Fibroblast of skin of right biceps (primary cell): ENCODE measurements at places on chromosomes 11 and 22.

- DNase-seq: peak; percentile 76
These were observed 125.9 kb downstream of the TEAD1 start for GRCh38 chr11:12800032-12800671.

GRCh38 chr11:117200813-117201657 lies 1.9 kb downstream of the TAGLN start:
- DNase-seq: no peak

DNA sequence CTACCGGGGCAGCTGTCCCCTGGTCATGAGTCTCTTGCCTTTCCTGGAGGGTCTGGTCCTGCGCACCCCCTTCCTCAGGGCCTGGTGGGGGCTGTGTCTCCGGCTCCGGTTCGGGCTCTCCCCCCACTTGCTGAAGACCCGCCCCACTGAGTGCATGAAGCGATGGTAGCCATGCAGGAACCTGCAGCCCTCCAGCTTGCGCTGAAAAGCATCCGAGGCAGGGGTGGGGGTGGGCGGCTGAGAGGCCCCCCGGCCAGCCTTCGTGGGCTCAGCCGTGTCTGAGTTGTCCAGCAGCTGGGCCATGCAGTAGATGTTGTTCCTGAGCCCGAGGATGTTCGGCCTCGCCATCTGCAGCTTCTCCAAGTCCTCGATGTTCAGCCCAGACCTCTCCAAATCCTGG lies 2.8 kb downstream of the OSM start:
- DNase-seq: no peak

GRCh38 chr22:18977824-18978425 lies 41.8 kb upstream of the PRODH start:
- no peak for DNase-seq

DNA sequence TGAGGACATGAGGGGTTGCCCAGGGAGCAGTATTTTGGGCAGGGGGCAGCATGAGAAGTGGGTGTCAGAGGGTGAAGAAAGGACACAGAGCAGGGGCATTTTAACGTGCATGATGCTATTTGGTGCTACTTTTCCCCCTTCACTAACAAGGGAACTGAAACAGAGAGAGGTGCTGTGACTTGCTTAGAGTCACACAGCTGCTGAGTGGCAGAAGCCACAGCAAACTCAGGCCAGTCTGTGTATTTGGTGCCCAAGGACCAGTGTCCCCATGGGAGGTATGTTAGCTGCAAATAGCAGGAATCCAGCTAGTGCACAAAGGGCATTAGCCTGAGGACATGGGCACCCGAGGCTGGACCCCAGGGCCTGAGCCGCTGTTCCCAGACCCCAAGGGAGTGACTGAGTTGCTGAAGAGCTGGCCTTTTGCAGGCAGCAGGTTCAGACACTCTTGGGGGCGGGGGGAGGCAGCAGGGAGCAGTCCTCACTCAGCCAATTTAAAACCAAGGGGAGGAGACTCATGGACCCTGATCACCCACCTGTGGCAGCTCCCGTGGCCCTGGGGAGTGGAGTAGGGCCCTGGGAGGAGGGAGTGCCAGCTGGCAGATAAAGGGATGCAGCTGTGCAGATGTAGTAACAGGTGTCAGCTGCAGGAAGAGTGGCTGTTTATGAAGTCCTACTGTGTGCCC lies 14.6 kb downstream of the PARVG start:
- DNase-seq: no peak

GRCh38 chr11:7489376-7489775 lies 4.1 kb downstream of the OLFML1 start:
- no peak for DNase-seq

DNA sequence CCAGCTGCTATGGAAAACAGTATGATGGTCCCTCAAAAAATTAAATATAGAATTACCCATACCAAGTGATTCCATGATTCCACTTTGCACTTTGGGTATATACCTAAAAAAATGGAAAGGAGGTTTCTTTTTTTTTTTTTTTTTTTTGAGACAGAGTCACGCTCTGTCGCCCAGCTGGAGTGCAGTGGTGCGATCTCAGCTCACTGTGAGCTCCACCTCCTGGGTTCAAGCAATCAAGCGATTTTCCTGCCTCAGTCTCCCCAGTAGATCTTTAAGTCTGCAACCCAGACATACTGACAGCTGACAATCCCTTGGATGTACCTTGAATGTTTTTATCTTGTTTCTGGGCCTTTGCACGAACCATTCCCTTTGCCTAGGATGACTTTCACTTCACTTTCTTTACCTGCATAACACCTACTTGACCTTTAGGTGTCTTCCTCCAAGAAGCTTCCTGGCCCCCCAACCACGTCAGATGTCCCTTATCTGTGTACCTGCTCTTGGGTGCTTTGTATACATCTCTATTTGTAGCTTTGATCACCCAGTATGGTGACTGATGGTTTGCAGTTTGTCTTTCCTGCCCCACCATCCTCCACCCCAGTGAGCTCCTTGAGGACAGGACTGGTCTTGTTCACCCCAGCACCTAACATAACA lies 11.6 kb downstream of the UCP3 start:
- no peak for DNase-seq

- peak; percentile 78 for DNase-seq
These were observed 688 bp upstream of the LRRC74B start for GRCh38 chr22:21044931-21045584.

GRCh38 chr11:3959015-3959902 lies 103.8 kb downstream of the STIM1 start:
- peak; percentile 88 for DNase-seq

GRCh38 chr11:2277008-2277346 lies 6.6 kb upstream of the ASCL2 start:
- no peak for DNase-seq

DNA sequence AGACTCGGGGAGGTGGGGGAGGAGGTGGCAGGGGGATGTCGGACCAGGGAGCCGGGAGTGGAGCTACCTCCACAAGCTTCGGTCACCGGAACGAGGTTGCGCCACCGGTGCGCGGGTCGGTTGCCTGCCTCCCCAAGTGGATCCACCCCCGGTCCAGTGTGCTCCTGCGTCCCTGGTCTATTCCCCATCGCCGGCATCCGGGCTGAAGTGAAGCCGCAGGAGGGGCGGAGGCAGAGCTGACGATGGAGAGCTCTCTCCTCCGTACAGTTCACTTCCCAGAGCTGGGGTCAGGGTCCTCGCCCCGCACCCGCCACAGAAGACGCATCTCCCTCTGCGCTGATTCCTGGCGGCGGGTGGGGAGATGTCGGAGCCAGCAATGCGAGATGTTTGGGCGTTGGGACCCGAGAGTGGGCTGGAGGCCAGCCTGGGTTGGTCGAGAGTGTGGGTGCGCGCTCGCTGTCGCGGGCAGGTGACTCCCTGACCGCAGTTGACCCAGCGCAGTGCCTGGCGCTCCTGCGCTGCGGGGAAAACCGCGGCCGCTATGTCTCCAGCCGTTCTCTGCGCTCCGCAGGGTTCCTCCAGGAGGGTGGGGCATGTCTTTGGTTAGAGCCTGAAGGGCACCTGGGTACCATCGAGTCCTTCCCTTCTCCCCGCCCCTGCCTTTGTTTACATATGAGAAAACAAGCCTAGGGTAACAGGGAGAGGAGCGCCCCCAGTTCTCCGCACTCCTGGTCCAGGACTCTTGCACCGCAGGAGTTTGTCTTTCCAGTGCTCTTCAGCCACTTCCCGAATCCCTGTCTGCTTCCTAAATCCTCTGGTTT lies 1.7 kb downstream of the C11orf96 start:
- no peak for DNase-seq

DNA sequence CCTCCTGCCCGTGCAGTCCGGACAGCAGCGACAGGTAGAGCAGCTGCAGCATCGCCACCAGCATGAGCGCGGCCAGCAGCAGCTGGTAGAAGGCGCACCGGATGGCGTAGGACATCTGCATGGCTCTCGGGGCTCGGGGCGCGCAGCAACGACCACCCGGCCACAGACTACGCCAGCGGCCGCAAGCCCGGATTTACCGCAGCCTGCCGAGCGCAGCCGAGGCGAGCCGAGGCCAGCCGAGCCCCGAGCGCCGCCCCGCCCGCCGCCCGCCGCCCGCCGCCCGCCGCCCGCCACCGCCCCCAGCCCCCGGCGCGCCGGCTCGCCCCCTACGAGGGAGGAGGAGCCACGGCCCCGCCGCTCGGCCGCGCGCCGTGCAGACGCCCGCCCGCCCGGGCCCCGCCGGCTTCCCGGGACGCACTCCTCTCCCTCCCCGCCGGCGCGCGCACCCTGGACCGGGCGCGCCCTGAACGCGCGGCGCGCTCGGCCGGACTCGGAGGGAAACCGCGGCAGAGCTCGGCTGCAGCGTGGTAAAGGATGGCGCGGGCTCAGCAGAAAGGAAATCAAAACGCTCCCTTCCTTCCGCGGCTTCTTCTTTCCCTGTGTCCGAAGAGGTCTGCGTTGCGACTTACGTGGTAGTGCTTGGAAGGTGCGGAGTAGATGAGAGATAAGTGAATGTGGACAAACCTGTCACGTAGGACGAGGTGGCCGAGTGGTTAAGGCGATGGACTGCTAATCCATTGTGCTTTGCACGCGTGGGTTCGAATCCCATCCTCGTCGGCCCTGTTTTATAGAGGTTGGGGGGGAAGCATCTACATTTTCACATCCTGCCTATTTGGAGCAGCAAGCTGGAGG lies at the start of gene B4GAT1:
B4GAT1 (minus strand) TSS at position 205 of the 852 bp plus-strand sequence; CDS start at position 121, 84 bp downstream.
- peak; percentile 94 for DNase-seq

DNA sequence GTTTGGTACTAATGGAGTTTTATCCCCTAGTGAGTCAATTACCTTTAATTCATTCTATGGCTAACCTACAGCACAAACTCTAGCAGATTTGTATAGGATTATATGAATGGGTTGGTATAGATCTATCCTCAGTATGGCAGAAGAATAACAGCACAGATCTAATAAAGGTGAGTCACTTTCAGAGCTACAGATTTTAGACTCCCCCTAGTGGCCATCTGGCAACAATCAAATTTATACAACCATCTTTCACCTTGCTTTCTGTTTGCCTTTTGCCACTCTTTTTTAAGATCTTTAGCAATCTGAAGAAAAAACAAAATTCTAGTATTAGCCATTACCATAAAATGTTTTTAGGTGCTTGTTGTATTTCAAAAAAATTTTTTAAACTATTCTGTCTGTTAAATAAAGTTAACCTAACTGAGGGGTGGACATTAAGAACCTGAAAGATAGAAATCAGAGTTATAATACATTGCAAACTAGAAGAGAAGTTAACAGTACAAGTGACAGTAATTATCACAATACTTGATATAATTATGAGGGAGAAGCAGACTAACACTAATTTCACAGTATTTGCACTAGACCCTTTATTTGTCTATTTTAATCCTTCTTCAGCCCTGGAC lies 25.8 kb downstream of the DDIAS start:
- peak; percentile 57 for DNase-seq

DNA sequence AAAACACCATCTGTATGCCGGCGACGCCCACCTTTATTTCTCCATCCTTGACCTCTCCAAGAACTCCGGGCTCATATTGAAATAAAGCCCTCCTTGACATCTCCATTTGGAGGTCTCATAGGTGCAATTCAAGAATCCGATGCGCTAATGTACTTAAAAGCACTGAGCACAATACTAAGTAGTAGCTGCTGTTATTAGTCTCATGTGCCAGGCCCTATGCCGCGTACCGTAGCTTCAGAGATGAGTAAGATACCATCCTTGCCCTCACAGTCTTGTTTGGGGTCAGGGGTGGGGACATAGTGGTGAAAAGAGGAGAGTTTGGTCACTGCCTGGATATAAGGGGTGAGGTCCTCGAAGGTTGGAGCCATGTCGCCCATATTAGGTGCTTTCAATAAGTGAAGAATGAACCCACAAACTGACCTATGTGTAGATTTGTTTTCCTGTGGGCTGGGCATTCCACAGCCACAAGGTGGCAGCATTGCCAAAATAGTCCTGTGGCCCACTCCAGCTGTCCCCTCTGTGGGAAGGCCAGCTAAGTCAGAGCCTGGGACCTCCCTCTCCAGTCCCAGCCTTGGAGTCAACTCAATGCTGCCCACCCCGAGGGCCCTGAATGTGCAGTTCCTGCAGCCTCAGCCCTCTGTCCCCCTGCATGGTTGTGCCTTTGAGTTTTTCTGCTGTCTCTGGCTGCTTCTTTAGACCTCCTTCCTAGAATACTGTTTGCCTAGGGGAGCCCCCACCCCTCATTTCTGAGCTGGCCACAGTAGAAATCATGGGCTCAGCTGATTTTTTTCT lies 6.5 kb downstream of the DCPS start:
- DNase-seq: peak; percentile 72

DNA sequence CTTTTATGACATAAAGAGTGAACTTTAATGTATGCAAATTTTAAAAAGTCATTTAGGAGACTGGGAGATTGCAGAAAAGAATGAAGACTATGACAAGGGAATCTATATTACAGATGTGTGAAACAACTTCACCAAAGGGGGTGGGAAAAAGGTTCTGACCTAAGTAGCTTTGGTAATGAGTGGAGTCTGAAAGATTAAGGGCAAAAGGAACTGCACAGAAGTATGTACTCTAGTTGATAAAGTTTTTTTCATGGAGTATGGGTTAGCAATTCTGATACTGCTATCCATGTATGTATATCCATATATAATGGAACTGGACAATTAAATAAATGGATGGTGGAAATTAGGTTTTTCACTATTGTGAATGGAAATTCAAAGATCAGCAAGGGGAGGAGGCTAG lies 9.2 kb downstream of the CKAP5 start:
- no peak for DNase-seq

DNA sequence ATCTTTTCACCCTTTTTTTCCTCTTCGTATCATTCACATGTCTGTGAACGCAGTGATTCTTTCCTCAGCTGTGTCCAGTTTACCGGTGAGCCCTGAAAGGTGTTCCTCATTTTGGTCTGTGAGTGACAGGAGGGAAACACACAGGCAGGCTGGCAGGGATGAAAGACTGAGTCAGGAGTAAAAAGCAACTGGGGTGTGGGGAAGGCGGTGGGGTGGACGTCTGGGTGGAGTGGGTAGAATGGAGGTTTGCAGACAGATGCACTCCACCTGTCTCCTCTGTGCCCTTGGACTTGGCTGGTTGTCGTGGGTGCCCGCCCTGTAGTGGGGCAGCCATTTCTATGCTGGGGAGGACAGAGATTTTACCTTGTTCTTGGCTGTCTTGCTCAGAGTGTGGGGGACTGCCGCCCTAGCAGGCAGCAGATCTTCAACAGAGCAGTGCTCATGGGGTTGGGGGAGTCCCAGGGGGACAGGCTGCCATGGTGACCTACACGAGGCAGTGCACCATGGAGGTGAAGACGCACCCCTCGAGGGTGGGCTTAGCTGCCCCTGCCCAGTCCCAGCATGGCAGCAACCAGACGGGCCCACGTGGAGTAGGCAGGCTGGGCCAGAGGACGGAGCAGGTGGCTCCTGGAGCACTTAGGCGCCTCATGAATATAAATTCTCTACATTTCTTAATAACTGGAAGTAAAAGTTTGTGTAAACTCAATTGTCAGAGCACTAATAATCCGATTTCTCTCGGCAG lies 603.7 kb downstream of the TBC1D22A start:
- no peak for DNase-seq

DNA sequence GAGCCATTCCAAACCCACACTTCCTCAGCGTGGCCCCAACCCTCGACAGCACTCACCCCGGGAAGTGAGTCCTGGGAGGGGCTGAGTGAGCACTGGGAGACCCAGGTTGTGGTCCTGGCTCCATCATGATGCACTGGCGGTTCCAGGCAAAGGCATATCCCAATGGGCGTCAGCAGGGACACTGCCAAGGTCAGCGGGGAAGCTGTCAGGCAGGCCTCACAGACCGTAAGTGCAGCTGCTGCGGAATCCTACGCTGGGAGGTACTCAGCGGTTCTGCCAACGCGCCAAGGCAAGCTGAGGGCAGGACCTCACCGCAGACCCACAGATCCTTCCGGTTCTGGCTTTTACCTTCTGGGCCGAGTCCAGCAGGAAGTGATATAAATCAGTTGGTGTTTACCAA lies 1.4 kb upstream of the GAL3ST1 start:
- DNase-seq: no peak
